ENCODE measurements at places on chromosomes 3 and 15. TPM values are rescaled to one million over a fixed set of nuclear protein-coding genes. Genes with fewer than 3 reads are reported as not detected.

Gene FSIP1
- 0.50 TPM for total RNA-seq

Gene EFHB
- 0.41 TPM for total RNA-seq

DNA sequence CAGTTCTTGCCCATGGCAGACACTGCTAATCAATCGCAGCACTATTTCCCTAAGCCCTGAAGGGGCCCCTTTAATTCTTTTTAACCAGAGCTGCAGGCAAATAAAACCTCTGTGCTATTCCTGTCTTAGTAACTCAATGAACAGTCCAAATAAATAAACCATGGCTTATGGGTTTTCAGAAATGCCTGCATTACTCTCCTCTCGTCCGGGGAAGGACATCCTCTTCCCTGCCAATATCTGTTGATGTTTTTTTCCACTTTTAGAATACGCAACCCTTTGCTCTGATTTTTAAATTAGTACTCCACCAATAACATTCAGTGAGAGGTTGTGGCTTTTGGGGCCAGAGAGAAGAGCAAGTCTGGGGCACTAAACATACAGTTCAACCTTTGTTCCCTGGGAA, 35.2 kb upstream of the PRICKLE2 start:
- DNase-seq: no peak

DNA sequence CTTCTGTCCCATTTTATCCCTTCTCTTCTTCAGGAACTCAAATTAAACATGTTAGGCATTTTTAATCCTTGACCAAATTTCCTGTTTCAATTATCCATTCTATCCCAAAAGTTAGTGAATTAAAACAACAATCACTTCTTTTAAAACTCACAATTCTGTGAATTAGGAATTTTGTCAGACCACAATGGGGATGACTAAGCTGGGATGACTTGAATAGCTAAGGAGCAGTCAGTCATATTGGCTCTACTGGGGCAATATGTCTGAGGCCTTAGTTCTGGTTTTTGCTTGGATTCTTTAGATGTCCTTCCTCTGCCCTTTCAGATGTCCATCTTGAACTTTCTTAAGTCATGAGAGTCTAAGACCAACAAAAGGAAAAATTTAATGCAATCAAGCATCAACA, 178.2 kb upstream of the TGFBR2 start:
- DNase-seq: no peak

Gene ISL2
- 0.27 TPM for total RNA-seq

DNA sequence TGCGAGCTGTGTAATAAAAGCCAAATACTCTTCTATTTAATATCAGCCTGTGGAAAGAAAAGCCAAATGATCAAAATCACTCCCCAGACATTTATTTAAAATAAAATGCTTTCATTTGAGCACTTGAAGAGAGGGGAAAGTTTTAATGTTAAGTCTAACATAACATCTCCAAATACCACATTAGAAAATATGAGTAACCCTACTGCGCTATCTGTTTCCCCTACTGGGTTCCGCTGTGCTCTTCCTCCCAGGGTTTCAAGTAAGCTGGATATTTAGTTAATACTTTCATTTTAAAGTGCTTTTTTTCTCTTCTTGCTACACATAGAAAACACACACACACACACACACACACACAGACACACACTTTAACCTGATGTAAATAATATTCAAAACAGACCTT, 6.7 kb upstream of the VGLL4 start:
- DNase-seq: no peak

- peak; percentile 88 for DNase-seq
Measured at GRCh38 chr3:52231502-52232278, 6.2 kb upstream of the TLR9 start.

- DNase-seq: no peak
Measured at GRCh38 chr3:32832193-32832592, 14.4 kb downstream of the TRIM71 start.

- DNase-seq: no peak
Measured at GRCh38 chr3:148344521-148344920, 353.2 kb upstream of the AGTR1 start.

Gene GAP43
- not detected for total RNA-seq

DNA sequence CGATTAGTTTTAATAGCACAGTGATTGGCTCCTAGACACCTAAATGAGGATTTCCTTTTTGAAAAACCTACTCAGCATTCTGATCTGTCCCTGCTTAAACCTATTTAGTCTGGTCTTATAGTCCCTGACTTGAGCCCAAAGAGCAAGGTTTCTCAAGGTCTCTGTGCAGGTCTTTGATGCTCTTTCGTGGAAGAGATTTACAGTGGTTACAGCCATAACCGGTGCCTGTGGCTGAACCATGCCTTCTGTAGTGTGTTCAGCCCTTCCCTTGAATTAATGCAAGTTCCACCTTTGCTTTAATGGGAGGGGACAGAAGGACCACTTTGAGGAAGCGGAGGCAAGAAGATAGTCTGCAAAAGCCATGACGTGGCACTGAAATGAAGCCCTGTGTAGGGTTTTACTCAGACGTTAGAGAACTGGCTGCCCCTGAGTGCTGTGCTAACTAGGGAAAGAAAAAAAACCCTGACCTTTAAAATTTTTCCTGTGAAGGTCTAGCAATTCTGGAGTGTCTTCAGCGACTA, 43.0 kb downstream of the ZBTB38 start:
- peak; percentile 27 for DNase-seq

Gene IGSF11
- 0.69 TPM for total RNA-seq

Gene PRSS50
- 0.11 TPM for total RNA-seq

Gene CD80
- 0.13 TPM for total RNA-seq

Gene FEZF2
- total RNA-seq: not detected

Gene ALDH1L1
- not detected for total RNA-seq

GRCh38 chr15:79071901-79072300, 18.7 kb downstream of the RASGRF1 start:
- DNase-seq: no peak

GRCh38 chr15:31262901-31263671, 63.5 kb upstream of the KLF13 start:
- DNase-seq: no peak

DNA sequence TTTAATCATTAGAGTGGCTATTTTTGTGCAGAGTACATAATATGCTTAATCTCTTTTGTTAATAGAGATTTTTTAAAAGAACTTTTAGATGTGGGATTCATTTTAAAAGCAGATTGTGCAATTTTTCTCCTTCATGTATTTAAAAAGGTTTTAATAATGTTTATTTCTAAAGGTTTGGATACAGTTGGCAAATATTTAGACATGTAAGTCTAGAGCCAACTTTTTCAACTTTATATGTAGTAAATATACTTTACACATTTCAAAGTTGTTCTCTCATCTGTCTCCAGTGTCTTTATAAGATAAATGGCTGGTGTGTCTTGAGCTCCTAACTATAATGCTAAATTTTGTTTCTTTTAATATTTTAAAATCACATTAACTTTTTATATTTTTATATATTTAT, 22.7 kb upstream of the GOLGA8B start:
- no peak for DNase-seq

Gene MOBP
- total RNA-seq: not detected

DNA sequence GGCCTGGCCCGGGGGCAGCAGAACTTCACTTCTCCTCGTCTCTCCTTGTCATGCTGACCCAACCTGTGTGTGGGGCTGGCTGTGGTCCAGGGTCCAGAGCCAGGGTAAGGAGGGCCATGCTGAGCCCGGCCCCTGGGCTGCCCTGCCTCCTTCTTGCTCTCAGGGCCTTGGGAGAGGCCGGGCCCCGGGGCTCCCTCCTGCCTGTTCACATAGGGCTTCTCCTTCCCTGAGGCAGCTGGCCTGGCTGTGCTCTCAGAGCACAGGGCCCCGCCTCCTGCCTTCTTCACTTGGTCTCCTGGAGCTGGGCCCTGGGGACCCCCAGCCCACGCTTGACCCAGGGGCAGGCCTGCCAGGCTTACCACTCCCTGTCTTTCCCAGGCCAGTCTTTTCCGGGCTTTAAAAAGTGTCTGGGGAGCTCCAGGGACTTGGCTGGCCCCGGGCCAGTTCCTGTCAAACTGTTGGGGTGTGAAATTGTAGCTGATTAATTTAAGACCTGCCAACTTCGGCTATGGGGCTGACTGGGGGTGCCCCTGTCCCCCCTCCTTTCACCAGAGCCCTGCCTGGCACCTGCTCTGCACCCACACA, 11.8 kb downstream of the PLXNA1 start:
- no peak for DNase-seq

- DNase-seq: no peak
Measured at GRCh38 chr3:125326957-125327356, 48.2 kb downstream of the ZNF148 start.

GRCh38 chr3:45139372-45140140, 6.6 kb downstream of the CDCP1 start:
- no peak for DNase-seq

DNA sequence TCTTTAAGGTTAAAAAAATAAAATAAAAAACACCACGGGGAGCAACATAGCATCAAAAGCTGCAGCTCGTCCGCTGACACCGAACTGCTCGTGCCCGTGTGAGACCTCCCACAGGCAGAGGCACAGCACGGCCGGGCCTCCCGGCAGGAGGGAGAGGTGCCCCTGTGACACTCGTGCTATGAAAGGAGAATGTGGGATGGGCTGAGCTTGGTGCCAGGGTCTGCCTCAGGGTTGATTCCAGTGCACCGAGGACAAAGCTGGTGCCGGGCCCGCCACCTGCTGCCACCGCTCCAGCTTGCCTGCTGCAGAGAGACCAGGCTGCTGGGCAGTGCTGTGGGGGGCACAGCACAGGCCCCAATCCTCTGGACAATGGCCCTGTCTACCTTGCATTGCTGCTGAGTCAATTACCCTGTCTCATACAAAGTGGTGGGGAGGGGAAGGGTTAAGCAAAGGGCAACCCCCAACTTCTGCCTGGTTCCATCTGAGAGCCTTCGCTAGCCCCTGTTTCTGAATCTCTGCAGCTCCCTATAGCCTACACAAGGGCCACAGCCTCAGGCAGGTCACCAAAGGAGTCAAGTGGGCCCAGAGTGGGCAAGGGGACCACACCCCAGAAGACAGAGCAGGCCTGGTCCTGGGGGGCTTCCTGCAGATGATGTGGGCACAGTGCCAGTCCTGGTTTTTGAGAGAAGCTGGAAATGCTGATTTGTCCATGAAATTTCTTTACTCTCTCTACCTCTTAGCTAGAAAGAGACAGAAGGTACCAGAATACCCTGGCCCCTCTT, 74.0 kb upstream of the SNRPA1 start:
- no peak for DNase-seq

Gene MYRIP
- total RNA-seq: not detected

DNA sequence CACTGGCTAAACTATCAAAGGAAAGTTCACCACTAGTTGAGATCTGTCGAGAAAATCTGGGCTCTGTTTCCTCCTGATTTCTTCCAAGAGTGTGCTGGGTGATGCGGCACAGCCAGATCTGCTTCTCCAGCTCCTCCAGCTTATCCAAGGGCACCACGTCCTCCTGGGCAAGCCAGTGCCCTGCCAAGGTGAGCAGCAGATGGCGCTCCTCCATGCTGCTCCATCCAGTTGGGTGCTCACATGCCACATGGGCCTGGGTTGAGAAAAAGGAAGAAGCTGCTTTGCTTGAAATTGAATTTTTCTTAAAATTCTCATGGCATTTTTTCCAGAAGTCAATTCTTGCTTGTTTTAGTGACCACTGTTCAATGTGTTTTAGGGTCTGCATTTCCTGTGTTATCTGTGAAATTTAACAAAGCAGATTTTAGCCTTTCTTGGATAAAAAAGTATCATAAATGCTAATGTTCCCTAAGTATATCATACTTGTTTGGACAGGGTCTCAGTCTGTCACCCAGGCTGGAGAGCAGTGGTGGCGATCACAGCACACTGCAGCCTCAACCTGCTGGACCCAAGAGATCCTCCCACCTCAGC, 47.3 kb downstream of the EIF3J start:
- DNase-seq: peak; percentile 46

Gene MESP1
- total RNA-seq: not detected

GRCh38 chr15:40047415-40048210, 8.6 kb upstream of the SRP14 start:
- no peak for DNase-seq

Gene SAMMSON
- total RNA-seq: not detected

DNA sequence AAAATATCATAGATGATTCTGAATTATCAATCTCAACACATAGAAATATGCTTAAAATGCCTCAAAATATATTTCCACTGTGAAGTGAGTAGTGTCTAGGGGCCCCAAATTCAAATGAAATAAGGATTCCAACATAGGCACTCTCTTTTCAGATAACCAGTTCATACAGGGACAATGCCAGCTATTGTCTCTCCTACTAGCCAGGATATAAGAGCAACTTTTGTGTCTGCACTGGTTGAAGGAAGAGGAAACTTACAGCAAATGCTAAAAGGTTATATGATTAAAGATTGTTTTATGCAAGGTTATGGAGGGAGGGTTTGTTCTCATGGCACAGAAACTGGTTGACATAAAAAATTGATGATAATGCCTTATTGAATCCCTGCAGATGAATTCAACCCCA, 579.4 kb upstream of the ALCAM start:
- no peak for DNase-seq

- no peak for DNase-seq
Measured at GRCh38 chr3:11534793-11535101, 109.0 kb downstream of the VGLL4 start.

Gene CHRM5
- not detected for total RNA-seq

- DNase-seq: no peak
Measured at GRCh38 chr15:25091421-25092158, 136.8 kb downstream of the SNRPN start.

- no peak for DNase-seq
Measured at GRCh38 chr3:192080336-192080735, 619.4 kb downstream of the PYDC2 start.

Gene TIMP4
- total RNA-seq: not detected

DNA sequence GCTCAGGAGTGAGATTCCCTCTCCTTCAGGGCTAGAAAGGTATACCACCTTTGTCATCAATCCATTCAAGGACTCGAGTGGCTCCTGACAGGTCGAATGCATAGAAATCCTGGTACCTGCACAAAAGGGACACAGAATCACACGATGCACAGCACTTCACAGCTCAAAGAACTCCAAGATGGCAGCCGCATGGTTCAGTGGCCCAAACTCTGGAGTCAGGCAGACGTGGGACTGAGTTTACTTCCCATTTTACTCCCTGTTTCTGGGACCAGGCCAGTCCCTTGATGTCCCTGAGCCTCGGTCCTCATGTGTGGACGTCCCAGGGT, 536 bp downstream of the WDR73 start:
- DNase-seq: no peak

Gene GP9
- 2.5 TPM for total RNA-seq

DNA sequence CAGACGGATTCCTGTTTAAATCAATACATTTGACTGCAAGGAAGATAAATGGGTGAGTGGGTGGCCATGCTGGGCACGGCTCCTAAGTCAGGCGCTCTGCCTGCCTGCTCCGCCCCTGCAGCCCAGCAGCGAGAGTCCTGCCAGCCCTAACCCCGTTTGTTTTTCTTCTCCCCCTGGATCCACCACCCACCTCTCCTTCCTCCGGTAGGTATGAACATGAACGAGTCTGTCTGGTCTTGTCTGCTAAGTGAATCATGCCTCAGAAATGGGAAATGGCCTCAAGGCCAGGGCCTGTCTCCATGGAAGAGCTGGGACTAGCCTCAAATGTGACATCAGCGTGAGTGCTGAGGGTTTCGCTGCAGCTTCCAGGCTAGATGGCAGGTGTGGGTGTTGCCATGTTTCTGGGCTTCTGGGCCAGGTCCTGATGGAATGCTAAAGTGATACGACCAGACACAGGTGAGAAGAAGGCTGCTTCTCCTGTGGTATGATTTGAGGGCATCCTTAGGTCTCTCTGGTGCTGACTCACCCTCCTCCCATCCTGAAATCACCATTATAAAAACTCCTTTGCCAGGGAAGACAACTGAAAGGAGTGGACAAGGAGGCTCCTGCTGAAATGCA, 5.6 kb upstream of the FEM1B start:
- DNase-seq: no peak

Gene STAB1
- 122 TPM for total RNA-seq

Gene GPR87
- total RNA-seq: not detected

GRCh38 chr3:175573226-175573625, 714.1 kb downstream of the NAALADL2 start:
- DNase-seq: no peak

Gene LRRC31
- not detected for total RNA-seq
